ENCODE measurements at places on chromosomes 2 and 18.

DNA sequence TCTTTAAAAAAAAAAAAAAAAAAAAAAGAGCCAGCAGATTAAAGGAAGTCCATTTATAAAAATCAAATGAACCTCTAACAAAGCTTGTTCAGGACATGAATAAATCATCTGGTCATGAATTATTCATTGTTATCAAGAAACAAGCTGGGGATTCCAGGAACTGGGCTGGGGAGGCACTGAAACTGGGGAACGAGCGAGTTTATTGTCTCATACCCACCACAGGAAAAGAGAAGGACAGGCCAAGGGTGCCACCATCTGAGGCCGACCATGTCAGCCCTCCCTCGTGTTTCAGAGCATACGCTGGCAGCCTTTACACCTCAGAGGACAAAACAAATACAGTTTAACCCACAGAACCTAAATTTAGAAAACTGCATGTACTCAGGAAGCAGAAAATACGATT, 164.2 kb downstream of the VWC2L start:
- no peak for DNase-seq

DNA sequence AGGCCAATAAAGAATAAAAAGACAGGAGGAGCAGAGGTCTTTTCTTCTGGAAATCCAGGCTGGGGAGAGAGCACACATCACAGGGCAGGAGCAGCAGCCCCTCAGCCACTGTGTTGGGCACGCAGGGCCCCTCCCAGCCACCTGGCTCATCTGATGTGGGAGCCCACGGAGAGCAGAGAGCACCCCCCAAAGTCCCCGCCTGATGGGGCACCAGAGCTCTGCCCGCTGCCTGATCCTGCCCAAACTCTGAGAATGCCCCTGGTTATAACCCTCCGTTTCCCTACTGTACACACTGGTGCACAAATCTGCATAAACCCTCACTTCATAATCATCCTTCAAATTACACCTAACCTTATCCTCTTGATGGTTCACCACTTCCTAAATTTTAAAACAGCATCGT, 111.3 kb downstream of the HDAC4 start:
- DNase-seq: no peak

DNA sequence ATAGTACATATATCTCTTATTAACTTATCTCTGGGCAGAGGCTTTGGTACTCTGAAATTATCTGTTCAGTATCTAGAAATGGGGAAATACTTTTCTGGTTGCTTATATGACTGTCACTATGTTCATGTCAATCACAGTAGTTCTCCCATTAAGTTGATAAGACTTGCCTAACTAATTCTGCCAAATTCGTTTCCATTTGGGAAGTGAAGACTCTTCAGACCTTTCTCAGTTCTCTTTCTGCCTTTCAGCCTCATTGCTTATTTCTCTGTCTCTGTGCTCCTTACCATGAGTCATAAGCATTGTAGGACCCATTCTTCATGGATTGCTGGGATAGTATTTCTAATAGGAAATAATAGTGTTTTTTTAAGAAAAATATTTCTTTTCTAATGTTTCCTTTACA, 113.5 kb downstream of the PHLPP1 start:
- DNase-seq: no peak

DNA sequence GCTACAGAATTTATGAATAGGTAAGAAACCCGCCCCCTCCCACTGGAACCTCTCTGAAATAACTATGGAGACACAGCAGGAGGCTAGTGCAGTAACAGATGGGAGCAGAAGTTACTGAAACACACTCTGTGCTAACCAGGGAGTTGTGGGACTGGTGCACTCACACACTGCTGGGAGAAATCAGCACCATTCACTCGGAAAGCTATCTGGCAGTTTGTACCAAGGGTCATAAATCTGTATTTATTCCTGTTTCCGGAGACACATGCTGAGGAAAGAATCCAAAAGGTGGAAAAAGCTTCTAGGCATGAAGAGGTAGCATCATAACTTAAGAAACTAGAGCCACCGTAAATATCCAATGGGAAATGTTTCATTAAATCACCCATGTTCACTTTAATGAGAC, 39.9 kb downstream of the TGFA start:
- DNase-seq: no peak

DNA sequence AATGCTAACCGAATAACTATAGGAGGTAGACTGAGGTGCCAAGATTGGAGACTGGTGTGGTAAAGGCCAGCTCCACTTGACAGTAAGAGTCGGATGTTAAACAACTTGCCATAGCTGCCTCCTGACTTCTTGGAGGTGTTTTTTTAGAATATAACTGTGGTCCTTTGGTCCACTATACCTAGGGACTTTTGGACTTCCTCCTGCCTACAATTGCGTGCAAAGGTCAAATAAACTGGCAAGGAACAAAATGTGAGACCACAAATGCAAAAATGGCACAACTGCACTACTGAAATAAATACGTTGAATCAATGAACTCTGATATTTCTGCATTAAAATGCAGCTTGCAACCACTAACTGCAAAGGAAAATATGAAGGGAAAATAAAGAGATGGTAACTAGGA, 338.6 kb downstream of the NRXN1 start:
- no peak for DNase-seq

DNA sequence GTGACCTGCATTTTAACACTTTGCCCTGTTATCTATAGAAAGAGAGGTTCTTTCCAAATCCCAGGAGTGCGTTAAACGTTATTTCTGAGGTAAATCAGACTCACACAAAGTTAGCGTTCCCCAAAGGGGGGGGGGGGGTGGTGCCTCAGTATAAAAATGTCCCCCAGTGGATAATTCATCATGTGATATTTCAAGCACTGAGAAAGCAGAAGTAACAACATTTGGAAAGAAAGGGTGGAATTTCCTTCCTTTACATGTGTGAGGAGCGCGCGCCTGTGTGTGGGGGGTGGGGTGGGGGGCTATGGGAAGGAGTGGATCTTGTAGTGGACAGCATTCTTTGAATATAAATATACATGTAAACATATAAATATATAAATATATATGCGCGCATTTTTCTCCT, 630.9 kb downstream of the NYAP2 start:
- no peak for DNase-seq

DNA sequence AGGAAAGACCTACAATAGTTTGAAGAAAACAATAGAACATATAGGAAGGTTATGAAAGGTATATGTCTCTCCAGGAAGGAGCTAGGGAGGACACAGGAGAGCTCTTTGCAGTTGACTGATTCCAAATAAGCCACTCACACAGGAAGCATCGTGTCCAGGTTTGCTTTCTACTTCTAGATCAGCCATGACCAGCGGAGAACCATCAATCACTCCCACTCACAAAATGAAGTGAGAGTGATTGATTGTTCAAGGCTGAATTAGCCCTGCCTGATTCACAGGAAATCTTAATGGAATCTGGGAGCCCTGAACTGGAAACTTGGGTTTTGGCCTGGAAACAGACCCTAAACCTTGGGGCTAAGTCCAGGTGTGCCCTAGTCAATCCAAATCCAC, 1292.2 kb upstream of the ZEB2 start:
- DNase-seq: no peak

- DNase-seq: no peak
Observed at GRCh38 chr2:241350530-241350877, 5.6 kb upstream of the FARP2 start.

- DNase-seq: peak; percentile 47
Observed at GRCh38 chr2:64838817-64839216, 150.4 kb upstream of the SLC1A4 start.

DNA sequence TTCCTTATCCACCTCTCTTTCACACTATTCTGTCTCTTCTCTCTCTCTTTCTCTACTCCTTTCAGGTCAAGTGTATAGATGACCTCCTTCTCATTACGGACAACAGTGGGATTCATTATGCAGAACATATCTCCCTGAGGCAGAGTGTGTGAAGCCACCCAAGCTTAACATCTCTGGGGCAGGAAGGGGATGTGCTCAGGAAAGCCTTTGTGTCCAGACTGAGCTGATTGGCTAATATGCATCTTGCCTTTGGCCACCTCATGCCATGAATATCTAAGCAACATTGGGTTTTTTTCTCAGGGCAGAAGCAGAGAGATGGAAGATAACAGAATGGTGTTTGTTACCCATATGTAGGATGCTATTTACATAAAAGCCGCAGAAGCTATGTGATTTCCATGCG, 211.4 kb upstream of the LRRTM1 start:
- DNase-seq: no peak

- no peak for DNase-seq
Observed at GRCh38 chr2:28509361-28509760, 13.5 kb downstream of the PLB1 start.

GRCh38 chr2:113056521-113056920, 2.5 kb upstream of the IL36RN start:
- no peak for DNase-seq

GRCh38 chr2:11788461-11789124, 42.2 kb downstream of the LPIN1 start:
- DNase-seq: no peak

DNA sequence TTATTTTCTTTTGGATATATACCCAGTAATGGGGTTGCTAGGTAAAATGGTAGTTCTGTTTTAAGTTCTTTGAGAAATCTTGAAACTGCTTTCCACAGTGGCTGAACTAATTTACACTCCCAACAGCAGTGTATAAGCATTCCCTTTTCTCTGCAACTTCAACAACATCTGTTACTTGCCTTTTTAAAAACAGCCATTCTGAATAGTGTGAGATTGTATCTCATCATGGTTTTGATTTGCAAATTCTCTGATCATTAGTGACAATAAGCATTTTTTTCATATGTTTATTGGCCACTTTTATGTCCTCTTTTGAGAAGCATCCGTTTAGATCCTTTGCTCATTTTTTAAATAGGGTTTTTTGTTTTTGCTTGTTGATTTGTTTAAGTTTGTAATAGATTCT, 291.3 kb upstream of the COL3A1 start:
- DNase-seq: no peak

DNA sequence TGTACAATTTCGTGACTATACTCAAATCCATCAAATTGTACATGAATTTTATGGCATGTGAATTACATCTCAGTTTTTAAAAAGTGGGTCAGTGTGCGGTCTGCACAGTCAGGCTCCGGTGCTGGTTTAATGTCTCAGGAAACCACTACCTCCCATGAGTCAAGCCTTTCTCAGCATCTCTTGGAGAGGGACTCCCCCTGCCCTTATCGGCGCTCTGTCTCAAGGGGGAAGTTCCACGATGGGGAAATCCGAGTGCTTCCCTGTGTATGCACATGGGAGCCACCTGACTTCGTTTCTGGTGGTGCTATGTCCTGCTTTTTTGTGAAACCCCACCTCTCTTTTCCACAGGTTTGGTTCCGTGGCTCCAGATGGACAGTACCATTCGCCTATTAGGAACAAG, 72.5 kb downstream of the ACOXL start:
- DNase-seq: peak; percentile 63

DNA sequence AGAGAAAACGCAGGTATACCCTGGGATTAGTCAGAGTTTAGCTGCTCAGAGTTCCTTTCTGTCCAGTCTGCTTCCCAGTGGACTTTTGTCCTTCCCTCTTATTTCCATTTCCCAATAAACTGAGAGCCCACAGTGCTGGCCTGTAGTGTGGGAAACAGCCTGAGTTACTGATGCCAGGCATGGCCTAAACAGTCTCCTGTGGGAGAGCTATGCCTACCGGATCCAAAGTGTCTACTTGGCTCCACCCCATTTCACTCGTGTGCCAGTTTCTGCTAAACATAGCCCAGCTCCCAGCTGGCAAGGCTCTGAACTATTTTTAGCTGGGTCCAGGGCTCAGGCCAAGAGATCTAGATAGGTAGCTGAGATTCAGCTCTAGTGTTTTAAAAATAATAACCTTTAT, 15.6 kb upstream of the PPP1CB start:
- no peak for DNase-seq

- DNase-seq: no peak
Observed at GRCh38 chr18:80181642-80182461, 65.5 kb downstream of the PARD6G start.

GRCh38 chr2:135843671-135844070, 6.7 kb upstream of the LCT start:
- DNase-seq: no peak

DNA sequence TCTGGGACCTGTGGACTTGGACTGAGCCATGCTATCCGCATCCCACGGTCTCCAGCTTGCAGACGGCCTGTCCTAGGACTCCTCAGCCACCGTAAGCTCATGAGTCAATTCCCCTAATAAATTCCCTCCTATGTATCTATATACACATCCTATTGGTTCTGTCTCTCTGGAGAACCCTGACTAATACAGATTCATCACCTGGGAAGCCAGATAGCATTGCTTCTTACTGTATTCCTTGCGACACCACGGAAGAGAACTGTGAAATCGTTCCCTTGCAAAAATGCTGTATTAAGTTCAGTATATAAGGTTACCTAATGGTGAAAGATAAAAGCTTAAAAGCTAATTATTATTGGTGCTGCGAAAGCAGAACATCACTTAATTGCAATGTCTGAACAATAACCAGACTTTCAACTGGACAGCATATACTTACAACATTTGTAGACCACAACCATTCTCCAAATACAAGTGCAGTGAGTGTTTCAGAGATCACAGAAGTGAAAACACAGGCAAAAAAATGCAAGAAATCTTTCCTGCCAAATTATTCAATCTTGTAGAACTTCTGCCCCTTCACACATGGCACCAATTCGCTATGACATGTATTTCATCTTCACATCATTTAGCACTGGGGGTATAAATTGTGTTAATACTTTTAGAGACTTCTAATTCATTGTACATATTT, 352.9 kb downstream of the TXNL1 start:
- DNase-seq: no peak

- no peak for DNase-seq
Observed at GRCh38 chr2:23746141-23746863, 180.6 kb downstream of the ATAD2B start.

DNA sequence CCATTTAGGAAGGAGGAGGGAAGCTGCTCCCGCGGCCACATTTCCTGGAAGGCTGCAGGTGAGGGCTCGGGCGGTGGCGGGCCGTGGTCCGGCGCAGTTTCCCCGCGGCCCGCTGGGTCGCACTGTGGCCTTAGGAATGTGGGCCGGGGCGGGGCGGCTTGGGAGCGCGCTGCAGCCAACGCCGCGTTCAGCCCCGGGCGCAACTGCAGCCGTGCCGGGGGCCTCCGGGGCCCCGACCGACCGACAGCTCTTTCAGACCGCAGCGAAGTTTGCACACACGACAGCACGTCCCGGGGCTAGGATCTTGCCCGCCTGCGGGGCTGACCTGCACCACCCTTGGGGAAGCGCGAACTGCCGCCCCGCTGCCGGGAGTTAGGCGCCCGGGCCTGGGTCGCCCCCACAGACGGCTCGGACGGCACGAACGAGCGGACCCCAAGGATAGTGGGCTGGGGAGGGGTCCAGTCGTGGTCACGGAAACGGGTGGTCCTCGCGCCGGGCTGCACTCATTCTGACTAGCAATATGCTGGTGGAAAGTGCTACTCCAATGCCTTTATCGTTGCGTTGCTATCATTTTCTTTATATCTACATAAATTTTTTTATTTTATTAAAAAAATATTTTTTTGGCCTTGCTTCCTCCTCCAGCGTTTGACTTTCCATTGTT, 69.9 kb upstream of the DLX2 start:
- DNase-seq: peak; percentile 56

- DNase-seq: no peak
Observed at GRCh38 chr18:51010218-51010617, 19.8 kb upstream of the SMAD4 start.

- no peak for DNase-seq
Observed at GRCh38 chr2:95069465-95069864, 44.0 kb downstream of the MAL start.

All from CD4-positive, alpha-beta T cell treated with Interleukin-15 for 1 hour (primary cell).